Fibroblast of the aortic adventitia (primary cell): ENCODE measurements at places on chromosomes 16 and 17. TPM values are rescaled to one million over a fixed set of nuclear protein-coding genes. Genes with fewer than 3 reads are reported as not detected.
A peak's percentile ranks its signal among the peaks of the same experiment; 100 is the strongest.

GRCh38 chr16:11447836-11448235 lies 102.6 kb downstream of the RMI2 start:
- DNase-seq, result no peak

- DNase-seq, result no peak
Observed at GRCh38 chr16:1278477-1278876, 22.6 kb downstream of the TPSD1 start.

GRCh38 chr16:67104845-67105244 lies 4.9 kb upstream of the PHAF1 start:
- DNase-seq, result no peak

DNA sequence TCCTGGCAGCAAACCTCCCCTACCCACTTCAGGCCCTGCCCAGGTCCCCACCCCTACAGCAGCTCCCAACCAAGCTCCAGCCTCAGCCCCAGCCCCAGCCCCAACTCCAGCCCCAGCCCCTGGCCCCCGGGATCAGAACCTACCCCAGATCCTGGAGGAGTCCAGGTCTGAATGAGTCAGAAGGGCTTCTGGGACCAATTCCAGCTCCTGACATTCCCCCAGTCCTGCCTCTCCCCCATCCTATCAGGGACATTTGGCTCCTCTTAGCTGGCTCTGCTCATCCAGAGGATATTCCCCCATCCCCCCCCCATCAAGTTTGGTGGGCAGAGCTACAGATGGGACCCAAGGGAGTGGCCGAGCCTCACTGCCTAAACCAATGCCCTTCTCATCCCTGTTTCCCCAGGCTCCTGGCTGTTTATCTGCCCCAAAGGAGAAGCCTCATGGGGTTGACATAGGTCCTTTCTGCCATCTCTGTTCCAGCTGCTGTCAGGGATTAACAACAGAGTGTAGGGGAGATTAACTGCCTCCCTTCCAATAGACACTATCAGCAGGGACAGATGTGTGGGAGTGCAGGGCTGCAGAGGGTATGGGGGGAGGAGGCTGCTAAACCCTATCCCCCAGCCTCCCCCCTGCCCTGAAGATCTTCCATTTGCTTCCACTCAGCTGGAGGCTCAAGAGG lies 16.5 kb downstream of the CNTNAP1 start:
- DNase-seq, result peak; percentile 91

GRCh38 chr16:47687694-47688093 lies 226.6 kb downstream of the PHKB start:
- DNase-seq, result no peak

DNA sequence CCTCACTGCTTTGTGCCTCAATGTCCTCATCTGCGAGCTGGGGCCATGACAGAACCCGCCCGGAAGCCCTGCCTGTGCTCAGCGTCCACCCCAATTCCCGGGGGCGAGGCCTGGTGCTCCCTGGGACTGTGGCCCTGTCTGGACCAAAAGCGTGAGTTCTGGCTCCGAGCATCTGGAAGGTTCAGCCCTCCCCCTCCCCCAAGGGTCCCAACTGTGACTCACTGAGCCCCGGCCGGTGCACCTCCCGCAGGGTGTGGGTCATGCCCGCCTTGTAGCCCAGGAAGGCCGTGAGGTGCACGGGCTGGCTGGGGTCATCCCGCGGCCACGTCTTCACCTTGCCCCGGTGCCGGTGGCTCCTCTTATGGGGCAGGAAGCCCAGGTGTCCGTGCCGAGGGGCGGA lies 755 bp downstream of the RPL3L start:
- no peak for DNase-seq

DNA sequence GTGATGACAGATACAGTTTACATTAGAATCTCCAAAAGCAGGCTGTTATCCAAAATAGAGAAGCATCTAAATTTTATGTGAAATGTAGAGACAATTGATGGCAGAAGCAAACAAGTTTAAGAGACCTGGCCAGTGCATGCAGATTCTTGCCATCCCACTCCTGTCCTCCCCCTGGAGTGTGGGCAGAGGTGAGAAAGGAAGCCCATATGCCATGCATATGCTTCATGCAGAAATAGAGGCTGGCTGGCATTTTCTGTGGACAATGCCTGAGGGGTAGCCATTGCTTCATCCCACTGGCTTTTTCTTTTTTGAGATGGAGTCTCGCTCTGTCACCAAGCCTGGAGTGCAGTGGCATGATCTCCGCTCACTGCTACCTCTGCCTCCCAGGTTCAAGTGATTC lies 382.1 kb downstream of the RBFOX1 start:
- no peak for DNase-seq

- no peak for DNase-seq
Observed at GRCh38 chr17:33914125-33914524, 341.0 kb upstream of the CCL2 start.

- no peak for DNase-seq
Observed at GRCh38 chr17:56595831-56596690, 2.6 kb downstream of the NOG start.

DNA sequence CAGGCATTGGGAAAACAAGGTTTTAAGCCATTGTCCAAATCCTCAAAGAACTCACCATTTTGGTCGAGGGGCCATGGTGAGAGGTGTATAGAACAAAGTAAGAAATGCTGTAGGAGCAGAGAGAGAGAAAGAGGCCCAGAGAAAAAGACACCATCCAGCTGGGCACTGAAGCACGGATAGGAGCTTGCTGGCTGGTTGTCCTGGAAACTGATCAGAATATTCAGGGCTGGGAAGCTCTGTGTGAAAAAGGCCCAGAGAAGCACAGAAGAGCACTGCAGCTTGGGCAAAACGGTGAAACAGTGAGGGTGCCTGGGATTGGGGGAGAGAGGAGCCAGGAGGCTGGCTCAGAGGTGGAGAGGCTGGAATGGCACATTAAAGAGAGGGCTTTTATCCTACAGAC lies 16.5 kb downstream of the HS3ST3B1 start:
- no peak for DNase-seq

- no peak for DNase-seq
Observed at GRCh38 chr17:58728798-58729197, 26.9 kb upstream of the PPM1E start.

DNA sequence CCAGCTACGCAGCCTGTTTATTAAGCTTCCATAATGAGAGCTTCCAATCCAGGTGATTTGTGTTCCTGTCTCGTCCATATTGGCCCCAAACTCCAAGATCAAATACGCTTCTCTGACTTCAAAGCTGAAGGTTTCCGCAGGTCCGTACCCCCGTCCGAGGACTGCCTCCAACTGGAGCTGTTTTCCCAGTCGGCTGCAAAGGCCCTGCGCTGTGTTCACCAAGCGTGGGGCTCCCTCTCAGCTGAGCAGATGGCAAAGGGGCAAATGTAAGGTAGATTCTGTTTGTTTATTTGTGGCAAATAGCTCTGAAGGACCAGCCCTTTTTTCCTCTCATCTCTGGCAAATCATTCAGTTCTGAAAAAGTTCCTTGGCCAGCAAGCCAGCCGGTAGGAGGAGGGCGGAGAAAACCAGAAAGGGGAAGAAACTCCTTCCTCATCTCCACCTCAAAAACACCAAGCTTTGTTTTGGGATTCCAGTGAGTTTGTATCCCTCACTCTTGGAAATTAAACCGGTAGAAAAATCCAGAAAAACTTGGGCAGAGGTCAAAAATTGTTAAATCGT lies 35.2 kb downstream of the NXN start:
- DNase-seq, result no peak

Gene C17orf107
- 3.8 and 4.5 TPM in 2 replicates for total RNA-seq

Gene SMIM22
- total RNA-seq, result not detected in 2 replicates
